ENCODE measurements at places on chromosomes 12 and 14.

GRCh38 chr14:23449314-23449713 lies 13.9 kb upstream of the MYH7 start:
- no peak for DNase-seq

GRCh38 chr14:101412739-101413138 lies 148.6 kb upstream of the DIO3 start:
- DNase-seq: no peak

GRCh38 chr12:6215932-6216494 lies 15.8 kb downstream of the CD9 start:
- DNase-seq: no peak

DNA sequence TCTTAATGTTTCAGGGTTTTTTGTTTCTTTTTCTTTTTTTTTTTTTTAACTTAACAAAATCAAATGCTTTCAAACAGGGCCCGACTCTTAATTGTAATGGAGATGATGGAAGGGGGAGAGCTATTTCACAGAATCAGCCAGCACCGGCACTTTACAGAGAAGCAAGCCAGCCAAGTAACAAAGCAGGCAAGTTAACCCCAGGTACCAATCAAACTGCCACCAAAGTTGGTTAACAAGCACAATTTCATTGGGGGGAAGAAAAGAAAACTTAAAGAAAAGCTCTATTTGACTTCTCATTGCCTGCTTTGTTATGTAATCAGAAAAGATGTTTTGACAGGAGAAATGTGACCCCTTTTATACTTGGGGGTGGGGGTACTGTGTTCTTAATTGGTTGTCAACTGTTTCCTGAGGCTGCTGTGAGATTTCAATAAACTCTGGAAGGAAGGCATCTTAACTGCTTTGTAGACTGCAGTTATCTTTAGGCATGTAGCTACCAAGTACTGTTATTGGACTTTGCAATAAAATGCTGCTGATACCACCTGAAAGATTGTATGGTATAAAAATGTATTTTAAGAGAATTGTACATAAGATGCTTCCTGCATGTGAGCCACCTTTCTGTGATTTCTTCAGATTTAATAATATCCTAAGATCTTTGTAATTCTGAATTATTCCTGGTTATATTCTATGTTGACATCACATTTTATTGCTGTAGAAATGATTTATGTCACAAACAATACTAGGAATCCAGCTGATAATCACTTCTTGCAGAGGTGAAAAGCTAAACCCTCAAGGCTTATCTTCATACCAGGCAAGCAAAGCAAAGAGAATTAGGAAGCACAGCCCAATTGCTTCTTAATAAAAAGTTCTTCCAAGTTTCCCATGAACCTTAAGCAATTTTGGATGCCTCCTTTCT lies 26.9 kb downstream of the MAPKAPK5 start:
- no peak for DNase-seq

DNA sequence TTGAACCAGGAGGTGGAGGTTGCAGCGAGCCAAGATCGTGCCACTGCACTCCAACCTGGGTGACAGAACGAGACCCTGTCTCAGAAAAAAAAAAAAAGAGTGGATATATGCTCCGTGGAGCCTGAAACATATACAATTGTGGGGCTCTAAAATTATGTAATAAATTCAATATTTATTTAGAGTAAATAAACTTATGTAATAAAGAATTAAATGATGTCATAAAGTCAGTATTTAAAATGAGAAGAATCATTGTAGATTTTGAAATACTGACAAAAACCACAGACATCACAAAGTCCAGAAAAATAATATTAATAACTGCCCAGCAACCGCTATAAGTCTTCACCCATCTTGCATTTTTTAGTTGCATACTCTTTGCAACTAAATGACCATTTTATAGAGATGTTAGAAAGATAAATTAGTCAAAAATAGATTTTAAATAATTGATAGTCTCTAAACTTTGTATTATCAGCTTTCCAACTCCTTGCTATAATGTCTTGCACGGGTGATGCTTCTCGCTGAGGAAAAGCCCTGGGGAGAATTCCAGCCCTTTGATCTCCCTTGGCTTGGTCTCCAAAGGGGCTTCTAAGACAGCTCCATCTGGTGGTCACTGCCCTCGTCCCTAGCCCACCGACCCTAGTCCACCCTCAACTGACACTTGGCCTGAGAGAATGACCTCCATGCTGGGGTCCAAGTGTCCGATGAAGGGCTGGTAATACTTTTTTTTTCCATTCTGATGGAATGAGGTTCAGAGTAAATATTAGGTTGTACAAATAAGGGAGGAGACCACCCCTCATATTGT lies 7.9 kb upstream of the TMBIM6 start:
- no peak for DNase-seq

DNA sequence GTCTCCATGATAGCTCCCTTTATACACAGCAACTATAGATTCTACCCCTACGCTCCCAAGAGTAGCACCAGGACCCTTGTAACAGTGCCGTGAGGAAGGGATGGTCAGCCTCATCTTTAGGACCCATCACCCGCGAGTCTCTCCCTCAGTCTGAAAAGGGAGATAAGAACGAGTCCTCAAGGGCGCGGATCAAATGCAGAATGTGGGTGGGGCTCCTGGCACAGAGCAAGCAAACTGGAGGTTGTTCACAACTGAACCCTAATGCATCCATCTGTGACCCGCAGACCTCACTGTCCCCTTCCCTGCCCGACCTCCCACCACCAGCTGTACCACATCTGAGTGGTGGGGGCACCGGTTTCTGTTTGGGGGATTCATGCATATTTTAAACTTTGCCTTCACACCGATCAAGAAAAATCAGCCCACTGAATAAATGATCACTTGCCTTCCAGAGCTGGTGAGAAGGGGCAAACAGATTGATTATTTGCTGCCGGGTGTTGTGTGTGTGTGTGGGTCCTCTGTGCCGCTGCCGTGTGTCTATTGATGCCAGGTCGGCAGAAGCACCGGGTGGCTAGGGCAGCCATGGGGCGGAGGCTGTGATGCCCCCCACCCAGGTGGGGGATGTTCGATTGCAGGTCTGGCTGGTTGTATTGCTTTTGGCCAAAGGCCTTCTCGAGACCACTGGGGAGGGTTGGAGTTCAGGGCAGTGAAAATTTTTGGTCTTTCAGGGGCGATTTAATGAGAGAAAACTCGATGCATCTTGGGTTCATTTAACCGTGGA lies 35.7 kb upstream of the BEGAIN start:
- no peak for DNase-seq

DNA sequence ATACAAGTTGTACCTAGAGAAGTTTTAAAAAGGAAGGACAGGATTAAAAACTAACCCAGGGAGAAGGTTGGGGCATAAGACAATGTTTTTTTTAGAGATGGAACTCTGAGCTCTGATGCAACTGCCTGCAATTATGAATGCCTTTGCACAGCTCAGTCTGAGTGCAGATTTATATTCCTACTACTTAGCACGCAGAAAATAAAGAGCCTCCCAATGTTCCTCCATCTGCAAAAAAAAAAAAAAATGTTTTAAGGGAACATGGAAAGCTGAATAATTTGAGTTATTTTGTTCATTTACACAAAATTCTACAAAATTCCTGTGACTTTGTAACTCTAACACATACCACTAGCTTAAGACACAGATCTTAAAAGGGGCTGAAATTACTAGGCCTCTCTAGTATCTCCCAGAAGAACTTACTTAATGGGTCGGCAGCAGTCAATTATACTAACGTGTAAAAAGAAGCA lies 15.7 kb downstream of the CLIP1 start:
- DNase-seq: no peak

DNA sequence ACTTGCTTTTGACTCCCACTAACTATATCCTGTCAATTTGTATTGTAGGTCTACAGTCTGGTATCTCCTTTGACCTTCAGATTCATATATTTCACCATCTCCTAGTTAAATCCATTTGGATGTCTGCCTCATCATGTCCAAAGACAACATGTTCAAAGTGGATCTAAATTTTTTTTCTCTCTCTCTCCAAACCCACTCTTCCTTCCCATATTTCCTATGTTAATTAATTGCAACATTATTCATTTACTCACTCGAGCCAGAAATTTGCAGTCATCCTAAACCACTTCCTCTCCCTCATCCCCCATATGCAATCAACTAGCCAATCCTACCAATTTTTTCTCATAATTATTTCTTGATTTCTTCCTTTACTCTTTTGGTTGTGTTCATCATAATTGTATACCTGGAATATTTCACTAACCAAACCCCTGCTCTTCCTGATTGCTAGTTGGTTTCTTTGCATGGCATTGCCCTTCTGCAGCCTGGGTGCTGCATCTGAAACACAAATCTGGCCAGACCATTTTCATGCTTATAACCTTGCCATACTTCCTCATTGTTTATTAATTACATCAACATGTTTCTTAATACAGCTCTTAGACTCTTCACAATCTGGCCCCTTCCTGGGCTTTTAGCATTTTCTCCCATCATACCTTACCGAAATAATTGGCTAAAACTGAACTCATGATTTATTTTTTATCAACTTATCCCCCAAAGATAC lies 442.2 kb downstream of the ADAMTS20 start:
- no peak for DNase-seq

GRCh38 chr12:94059394-94060368 lies 88.7 kb upstream of the PLXNC1 start:
- no peak for DNase-seq

DNA sequence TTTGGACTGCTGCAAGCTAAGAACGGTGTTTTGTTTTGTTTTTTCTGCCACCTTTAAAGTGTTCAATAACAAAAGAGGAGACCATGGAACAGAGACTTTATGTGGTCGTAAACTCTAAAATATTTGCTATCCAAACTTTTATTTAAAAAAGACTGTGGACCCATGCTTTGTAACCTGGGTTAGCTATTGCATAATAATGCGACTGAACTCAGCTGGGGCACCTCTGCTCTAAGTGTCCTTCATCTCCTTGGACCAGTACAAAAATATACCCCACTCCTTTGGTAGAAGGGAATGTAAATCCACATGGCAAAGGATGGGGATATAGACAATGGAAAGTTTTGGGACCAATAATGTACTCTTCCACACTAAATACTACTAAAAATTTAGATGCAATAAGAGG lies 65.5 kb downstream of the GPATCH2L start:
- no peak for DNase-seq

DNA sequence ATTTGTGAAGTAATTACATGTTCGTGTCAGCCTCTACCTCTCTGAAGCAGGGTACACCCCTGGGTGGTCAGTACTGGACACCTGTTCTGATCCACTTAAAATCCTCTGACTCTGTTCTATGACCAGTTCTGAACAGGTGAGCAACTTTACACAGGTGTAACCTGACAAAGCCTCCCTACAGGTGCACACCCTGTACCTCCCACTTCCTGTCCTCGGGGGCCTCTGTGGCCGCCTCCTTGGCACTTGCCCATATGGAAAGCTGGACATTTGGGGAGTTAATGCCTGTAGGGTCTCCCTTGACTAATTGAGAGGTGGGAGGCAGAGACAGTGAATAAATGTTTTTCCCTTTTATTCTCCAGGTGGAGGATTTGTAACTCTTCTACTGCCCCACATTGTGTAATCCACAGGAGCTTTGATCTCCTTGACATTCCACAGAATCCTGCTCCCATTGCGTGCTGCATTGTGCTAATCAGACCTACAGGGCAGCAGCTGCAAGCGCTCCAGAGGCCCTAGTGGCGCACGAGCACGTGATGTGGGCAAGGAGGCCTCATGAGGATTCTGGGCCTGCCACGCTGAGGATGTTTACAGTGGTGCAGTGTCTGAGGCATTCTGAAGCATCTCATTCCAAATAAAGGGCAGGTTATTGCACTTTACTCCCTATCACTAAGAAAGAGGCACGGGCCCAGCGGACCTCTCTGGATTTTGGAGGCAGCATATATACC lies 45.8 kb upstream of the BATF start:
- no peak for DNase-seq

DNA sequence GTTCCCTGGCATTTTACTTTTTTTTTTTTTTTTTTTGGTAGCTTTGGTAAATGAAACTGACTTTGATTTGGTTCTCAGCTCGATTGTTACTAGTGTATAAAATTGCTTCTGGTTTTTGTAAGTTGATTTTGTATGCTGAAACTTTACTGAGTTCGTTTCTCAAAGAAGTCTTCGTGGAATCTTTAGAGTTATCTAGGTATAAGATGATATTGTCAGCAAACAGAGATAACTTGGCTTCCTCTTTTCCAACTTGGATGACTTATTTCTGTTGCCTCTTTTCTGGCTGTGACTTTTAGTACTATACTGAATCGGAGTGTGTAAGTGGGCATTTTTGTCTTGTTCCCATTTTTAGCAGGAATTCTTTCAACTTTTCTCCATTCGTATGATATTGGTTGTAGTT lies 28.1 kb downstream of the USP15 start:
- no peak for DNase-seq

DNA sequence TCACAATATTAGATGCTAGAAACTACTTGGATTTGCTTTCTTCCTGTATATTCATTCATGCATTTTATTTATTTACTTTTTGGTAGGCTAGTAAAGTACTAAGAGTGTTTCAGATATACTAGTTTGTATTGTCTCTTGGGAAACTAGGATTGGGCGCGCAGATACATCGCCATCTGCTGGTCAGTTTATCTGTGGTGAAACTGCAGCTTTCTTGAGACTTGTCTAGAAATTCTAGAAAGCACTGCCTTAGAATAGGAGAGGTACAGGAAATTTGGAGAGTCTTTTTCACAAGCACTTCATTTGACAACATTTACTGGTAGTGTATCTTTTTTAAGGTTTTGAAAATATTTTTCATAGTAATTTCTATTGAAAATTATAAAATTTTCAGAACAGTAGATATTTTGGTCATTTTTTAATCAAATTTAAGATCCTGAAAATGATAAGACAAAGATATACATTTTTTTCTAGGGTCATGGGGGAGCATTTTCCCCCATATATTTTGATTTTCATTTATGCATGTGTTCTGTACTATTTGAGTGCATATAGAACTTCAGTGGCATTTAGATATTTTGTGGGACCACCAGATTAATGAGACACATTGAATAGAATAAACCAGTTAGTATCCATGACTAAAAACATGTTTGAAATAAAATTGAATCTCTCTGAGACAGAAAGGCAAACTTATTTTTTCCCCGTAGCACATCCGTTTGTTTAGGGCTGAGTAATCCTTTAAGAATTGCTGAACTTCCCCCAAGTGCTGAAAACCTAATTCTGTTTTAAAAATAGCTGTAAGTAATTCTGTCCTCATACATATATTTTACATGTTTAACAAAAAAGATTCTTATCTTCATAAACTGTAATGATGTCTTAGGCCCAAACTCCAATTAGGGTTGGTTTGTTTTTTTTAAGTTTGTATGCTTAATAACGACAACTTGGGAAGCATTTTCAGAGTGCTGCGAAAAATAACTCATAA lies 44.5 kb downstream of the SLC38A6 start:
- peak; percentile 21 for DNase-seq

- DNase-seq: no peak
Observed at GRCh38 chr12:89568484-89568883, 42.6 kb upstream of the POC1B start.
